ENCODE measurements at places on chromosomes 12 and 14.
A peak's percentile ranks its signal among the peaks of the same experiment; 100 is the strongest.

GRCh38 chr12:131773582-131774221 lies 54.5 kb upstream of the MMP17 start:
- no peak for DNase-seq

- no peak for DNase-seq
Measured at GRCh38 chr12:64522316-64522715, 70.4 kb downstream of the TBK1 start.

- DNase-seq: no peak
Measured at GRCh38 chr12:57460841-57461275, 1.3 kb downstream of the GLI1 start.

DNA sequence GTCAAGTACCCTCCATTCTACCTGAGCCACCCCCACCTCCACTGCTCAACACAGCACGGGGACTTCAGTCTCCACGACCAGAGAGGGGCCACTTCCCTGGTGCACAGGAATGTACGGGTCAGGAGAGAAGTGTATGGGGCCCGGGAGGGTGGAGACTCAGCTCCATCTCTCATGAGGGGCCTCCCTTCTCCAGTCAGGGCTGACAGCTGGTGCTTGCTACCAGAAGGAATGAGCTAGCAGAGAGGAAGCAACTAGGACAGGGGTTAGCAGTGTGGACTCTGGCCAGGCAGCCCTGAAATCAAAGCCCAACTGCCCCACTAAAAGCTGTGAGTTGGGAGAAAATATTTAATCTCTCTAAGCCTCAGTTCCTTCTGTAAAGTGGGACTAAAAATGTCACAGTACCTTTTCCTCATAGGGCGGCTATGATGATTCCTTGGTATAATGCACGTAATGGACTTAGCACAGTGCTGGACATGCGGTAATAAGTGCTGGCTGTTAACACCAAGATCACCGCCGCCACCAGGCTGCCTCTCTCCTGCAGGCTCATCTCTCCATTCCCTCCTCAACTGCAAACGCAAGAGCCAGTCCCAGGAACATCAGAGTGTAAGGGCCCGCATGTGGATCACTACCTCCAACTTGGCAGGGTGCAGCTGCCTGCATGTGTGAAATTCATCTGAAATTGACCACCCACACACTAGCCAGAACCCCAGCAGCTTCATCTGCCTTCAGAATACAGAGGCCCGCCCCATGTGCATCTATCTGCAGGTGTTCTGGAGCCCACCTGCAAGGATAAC lies 14.6 kb downstream of the ACTN1 start:
- DNase-seq: no peak

DNA sequence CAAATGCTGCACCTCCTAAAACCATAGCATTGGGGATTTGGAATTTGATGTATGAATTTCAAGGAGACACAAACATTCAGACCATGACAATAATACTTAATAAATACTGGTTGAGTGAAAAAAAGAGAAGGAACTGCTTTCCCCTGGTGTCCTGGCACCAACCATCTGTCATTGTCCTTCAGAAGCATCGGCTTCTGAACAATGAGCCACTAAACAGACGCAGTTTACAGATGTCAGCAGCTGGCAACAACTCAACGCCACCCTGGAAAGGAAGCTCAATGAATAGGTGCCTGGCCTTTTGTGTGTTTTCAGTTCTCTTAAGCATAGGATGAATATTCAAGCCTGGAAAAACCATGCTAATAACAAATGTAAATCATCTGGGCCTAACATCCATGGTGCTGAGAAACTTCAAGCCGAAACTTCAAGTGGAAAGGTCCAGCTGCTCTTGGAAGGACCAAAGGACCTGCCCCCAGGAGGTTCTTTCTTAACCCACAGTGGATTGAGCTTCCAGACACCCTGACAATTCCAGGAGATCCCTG lies 101.3 kb downstream of the WIF1 start:
- DNase-seq: no peak

GRCh38 chr12:12265571-12266388 lies 1.1 kb downstream of the LRP6 start:
- no peak for DNase-seq

GRCh38 chr12:65941388-65941787 lies 117.1 kb downstream of the HMGA2 start:
- no peak for DNase-seq

GRCh38 chr14:77027538-77028383 lies 747 bp downstream of the IRF2BPL start:
- DNase-seq: no peak

GRCh38 chr14:104224506-104225277 lies 86.3 kb downstream of the KIF26A start:
- no peak for DNase-seq

GRCh38 chr12:20390846-20391245 lies 22.5 kb downstream of the PDE3A start:
- DNase-seq: no peak

DNA sequence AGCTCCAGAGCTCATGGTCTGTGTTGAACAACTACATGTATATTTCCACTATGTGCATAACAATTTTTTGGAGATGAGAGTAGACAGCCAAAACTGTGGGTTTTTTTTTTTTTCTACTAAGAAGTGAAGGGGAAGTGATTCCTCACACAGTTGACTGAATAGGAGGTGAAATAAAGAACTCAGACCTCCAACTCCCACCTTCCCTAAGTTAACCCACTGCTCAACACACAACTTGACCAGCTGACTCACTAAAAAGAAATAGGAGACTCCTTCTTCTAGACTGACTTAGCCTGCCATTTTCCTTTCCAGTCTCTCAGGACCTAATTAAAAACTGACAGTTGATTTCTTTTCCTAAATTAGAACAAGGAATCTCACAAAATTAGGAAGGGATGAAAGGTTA lies 1.7 kb downstream of the M6PR start:
- no peak for DNase-seq

DNA sequence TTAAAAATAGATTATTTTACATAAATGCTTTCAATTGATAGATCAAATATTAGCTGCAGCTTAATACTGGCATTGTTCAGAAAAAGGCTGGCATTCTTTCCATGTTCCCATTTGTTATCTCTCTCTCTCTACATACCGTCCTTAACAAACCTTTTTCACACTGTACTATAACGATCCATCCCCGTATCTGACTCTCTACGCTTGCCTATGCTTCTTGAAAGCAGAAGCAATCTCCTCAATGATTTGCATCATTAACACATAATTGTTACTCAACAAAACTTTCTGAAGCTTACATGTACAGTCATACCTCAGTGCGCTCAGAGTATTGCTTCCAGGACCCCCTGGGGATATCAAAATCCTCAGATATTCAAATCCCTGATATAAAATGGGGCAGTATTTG lies 89.7 kb downstream of the TMTC1 start:
- DNase-seq: no peak

DNA sequence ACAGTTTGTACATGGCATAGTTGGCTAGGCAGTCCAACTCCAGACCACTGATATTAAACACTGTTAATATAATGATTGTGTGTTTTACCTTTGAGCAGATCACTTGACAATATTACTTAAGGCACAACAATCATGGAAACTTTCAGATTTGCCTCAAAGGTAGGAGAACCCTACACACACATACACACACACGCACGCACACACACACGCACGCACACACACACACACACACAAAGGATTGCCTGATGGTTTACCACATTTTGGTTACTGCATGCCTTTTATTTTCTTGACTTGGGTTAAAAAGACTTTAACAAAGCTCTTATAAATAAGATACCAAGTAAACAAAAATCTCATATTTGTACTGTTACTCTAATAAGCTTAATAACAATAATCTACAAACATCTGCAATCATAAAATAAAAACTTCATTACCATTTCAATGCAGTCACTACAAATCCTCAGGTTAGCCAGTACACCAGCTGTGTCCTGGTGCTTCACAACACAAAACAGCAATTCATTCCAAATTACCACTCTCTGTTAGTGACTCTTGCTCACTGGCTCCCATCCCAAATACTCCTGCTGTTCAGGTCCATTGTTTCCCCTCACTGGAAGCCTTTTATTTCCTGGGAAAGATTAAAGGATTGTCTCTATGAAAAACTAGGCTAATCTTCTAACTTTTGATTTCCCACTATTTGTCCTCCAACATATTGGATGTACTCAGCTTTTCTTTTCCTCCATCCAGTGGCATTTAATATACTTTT lies 175.2 kb upstream of the ATP2B1 start:
- DNase-seq: no peak

- no peak for DNase-seq
Measured at GRCh38 chr12:104723895-104724294, 234.2 kb downstream of the SLC41A2 start.

DNA sequence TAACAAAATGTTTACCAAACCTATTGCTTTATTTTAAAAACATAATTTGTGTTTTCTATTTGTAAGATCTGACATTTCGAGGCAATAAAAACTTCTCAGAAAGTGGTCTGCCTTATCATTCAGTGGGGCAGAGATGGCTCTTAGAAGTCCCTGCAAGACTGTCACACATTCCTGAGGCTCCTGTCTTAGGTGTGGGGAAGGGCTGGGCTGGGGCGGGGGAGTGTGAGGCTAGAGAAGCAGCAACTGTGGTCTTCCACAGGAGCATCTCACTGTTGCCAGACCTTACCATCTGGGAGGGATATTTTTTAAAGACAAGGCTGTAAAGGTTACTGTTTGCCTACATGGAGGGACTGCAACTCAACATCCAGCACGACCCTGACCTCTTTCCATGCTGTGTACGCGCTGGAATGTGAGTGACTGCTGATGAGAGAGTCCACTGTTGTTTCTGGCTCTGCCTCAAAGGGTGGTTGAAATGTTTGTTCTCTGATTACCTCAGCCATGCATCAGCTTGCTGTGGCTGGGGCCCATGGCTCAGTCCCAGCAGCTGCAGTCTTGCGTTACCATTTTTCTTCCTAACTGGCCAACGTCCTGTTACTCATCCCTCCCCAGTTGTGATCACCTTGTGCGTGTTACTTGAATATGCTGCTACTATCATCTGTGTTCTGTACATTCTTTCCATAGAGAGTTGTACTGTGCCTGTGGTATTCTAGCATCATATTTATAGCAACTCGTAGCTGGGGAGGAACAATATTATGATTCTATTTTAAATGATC lies 12.4 kb downstream of the ERG28 start:
- DNase-seq: peak; percentile 47

- DNase-seq: no peak
Measured at GRCh38 chr14:104179564-104180129, 41.3 kb downstream of the KIF26A start.

- no peak for DNase-seq
Measured at GRCh38 chr12:114817571-114818425, 133.8 kb upstream of the TBX3 start.

DNA sequence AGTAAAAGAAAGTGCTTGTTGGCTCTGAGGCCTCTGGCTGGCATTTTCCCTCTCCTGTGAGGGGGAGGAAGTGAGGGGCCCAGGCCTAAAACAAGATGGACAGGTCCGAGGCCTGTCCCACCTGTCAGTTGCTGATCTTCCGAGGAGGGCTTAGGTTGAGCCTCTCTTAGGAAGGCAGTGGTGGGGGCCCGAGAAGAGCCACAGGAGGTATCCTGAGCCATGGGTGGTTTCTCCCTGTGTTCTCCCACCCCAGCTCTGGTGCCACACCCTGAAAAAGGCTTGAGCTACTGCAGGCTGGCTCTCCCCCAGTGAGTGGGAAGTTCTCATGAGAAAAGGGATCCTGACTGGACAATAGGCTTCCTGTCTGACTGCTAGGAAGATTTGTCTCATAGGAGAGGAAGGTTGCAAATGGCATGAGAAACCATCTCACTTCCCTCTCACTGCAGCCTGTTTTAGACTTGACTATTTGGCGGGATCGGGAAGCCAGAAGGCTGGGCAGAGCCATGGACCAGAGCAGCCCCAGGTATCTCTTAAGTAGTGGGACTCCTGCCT lies 72.1 kb upstream of the SRSF5 start:
- DNase-seq: no peak

- DNase-seq: no peak
Measured at GRCh38 chr12:59432057-59432456, 163.8 kb upstream of the SLC16A7 start.

DNA sequence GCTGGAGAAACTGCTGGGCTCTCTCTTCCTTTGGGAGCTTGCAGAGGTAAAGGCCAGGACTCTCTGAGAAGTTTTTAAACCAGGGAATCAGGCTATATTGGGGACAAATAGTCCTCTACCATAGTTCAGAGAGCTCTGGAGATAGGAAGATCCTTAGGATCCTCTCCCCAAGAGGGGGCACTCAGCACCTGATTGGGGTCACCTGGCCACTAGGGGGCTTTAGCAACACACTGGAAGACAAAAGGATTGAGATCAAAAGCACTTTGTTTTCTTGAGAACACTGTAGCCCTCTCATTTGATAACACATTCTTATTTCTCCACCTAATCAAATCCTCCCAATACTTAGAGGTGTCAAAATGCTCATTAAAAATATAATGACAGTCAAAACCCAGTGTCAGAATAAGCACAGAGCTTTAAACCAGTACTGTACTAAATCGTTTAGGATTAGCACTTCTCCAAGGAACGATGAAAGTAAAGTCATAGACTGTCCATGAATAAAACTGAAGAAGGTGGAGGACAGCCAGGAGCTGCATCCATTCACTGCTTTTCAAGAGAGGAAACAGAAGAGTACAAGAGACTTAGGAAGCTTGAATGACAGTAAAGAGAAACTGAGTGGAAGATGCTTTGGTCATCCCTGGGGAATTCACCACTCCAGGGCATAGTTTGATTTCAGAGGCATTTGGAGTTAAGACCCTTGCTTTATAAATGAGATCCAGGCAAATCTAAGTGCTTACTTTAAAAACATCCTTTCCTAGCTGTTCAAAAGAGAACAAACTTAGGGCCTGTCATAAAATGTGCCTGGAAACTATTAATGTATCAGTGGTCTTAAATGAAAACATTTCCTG lies 26.5 kb downstream of the BMP4 start:
- DNase-seq: no peak

DNA sequence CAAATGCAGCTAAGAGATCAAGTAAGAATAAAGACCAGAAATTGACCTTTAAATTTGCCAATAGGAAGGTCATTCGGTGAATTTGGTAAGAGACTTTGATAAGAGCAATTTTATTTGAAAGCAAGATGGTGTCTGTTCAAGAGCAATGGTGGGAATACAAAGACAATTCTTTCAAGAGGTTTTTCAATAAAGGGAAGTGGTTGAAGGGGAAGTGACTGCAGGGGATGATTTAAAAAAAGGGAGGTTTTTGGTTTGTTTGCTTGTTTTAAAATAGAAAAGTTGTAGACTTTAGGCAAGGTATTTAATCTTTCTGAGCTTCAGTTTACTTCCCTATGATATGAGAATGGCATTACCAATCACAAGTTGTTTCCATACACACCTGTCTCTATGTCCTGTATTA lies 4.3 kb upstream of the APPL2 start:
- DNase-seq: no peak

DNA sequence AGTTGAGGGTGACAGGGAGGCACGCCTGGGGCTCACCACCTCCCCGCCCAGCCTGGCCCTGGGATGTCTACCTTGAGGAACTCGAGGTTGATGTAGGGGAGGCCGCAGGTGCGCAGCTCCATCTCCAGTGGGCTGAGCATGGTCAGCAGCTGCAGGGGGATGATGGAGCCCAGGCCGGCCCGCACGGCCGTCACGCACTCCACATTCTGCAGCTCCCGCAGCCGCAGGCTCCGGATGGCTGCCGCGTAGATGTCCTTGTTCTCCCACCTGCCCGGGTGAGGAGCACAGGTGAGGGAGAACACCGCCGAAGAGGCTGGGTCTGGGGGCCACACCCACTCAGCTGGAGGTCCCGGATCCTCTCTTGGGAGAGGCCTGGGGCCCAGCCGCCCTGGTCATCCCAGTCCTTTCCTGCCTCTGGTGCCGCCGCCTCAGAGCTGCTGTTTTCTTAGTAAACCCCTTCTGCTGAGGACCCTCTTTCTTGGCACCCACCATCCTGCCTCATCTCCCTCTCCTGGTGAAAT lies 38.2 kb downstream of the TRAFD1 start:
- DNase-seq: no peak

GRCh38 chr14:88985654-88986053 lies 161.2 kb downstream of the TTC8 start:
- DNase-seq: no peak

All from tibial nerve (tissue), 4 donors.